Right cardiac atrium (tissue), 5 donors: ENCODE measurements at places on chromosomes 12 and 14. TPM values are rescaled to one million over a fixed set of nuclear protein-coding genes. Genes with fewer than 3 reads are reported as not detected.
A peak's percentile ranks its signal among the peaks of the same experiment; 100 is the strongest.

DNA sequence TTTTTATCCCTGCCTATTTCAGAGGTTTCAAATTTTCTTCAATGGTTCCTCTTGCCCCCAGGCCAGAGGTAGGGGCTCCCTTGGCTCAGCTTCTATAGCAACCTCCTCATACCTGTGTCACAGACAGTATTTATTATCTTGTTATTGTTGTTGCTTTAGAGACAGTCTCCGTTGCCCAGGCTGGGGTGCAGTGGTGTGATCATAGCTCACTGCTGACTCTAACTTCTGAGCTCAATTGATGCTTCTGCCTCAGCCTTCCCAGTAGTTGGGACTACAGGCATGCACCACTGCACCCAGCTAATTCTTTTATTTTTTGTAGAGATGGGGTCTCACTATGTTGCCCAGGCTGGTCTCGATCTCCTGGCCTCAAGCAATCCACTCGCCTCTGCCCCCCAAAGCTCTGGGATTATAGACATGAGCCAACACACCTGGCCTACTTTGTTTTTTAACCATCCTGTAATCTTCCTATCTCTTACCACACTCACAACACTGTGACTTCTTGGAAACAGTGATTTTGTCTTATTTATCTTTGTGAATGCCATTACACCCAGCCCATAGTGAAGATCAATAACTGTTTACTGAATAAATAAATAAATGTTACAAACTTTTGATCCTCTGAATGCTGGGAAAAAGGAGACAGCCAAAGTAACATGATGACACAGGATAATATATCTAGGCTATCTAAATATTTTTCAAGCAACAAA is 95.9 kb downstream of the PHLDA1 start:
- DNase-seq = no peak

The GPRC5D gene
- not detected for total RNA-seq

The IRAK3 gene
- 9.3 TPM for total RNA-seq

- no peak for DNase-seq
These were observed 18.7 kb upstream of the MDM2 start for GRCh38 chr12:68789144-68789878.

DNA sequence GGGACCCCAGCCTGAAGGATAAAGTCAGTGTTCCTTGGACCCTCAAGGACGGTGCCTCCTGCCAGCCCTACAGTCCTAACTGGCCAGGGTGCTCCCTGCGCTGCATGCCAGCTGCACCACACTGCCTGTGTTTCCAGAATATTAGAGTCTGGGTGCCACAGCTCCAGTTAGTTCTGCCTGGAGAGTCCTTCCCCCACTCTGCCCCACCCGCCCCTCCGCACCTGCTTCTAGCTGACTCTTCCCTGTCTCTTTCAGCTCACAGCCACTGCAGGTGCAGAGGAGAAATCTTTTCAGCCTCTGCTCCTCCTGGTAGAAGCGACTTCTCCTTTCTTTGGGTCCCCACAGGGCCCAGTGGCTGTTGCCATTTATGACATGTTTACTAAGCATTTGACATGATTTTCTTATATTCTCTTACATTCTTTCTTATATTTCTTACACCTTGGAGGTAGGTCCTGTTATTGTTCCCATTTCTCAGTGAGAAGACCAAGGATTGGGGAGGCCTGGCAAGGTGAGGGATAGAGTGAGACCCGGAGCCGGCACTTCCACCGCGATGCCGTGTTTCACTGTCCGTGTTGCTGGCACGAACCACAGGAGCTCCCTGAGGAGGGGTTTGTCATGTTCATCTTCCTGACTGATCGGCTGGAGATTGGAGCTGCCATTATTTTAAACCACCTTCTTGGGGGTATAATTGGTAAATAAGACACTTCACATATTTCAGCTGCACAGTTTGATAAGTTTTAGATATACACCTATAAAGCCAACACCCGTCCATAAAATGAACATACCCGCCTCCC is 29.4 kb downstream of the SYNE3 start:
- no peak for DNase-seq

- peak; percentile 72 for DNase-seq
These were observed at the start of gene LRCOL1 for GRCh38 chr12:132610051-132610759. Gene LRCOL1, minus strand, starts transcription at chr12:132610582. Its CDS starts 4,331 bp downstream, at chr12:132606251.

The C14orf180 gene
- total RNA-seq = 56.5 TPM

The MAPKAPK5 gene
- total RNA-seq = 35.0 TPM

DNA sequence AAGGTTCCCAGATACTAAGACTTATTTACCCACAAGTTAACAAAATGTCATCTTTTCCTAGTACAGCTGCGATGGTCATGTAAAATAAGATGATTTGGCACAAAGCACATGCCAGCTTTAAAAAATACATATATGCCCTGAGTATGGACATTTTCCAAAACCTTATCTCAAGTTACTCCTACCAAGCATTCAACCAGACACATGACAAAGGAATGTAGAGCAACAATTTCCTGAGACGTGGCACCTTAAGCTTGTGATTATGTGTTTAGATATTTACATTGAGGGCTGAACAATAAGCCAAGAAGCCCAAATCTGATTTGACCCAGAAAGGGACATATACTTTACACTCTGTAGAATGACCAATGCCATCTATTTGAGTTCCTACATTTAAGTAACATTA is 24.5 kb upstream of the OVCH1 start:
- DNase-seq = no peak

- DNase-seq = no peak
These were observed 47.2 kb downstream of the PUS7L start for GRCh38 chr12:43711348-43711747.

DNA sequence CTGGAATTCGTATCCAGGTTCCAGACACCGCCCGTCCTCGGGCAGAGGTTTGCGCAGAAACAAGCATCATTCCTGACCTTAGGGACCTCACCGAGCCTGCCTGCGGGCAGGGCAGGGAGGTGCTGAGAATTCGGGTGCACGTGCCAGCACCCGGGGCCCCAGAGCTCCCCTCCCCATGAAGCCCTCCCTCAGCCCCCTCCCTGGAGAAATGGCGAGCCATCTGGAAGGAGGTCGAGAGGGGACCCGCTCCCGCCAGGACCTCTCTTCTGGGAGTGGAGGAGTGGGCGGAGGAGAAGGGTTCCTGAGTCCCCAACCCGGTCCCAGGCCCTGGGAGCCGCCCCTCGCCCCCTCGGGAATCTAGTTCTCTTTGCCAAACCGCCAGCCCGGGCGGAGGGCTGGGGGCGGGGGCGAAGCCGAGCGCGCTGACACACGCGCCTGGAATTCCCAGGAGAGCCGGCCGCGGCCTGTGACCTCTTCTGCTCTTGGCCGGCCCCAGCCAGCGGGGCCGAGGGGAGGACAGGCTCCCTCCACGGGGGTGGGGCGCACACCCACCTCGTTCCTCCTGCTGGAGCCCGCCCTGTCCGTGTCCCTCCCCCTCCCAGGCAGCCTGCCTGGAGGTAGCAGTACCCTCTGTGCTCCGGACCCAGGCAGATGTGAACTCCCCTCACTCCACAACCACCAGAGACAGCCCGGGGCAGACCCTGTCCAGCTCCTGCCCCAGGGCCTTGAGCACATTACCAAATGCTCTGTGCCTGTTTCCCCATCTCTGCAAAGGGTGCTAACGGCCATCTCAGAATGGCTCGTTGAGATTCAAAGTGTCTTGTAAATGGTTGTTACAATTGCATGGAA is 23.0 kb upstream of the GPR132 start:
- peak; percentile 68 for DNase-seq

DNA sequence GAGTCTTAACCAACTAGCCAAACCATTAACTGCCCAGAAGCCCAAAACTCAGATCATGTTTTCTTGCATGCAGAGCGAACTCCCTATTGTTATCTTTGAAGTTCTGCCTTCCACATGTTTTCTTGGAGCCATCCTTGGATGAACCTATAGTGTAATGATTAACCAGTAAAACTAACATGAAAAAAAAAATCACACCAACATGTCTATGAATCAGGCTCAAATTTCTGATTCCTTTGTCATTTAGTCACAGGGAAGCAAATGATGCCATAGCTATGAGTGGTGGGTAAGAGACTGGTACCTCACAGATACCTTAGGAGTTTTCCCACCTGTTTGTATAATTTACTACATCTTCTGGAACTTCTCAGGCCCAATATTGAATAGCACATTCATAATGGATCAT is 70.7 kb downstream of the PTPRO start:
- DNase-seq = no peak

The DLGAP5 gene
- not detected for total RNA-seq

The BICDL1 gene
- total RNA-seq = 2.1 TPM

The WSCD2 gene
- 0.39 TPM for total RNA-seq

The NDRG2 gene
- total RNA-seq = 343 TPM

DNA sequence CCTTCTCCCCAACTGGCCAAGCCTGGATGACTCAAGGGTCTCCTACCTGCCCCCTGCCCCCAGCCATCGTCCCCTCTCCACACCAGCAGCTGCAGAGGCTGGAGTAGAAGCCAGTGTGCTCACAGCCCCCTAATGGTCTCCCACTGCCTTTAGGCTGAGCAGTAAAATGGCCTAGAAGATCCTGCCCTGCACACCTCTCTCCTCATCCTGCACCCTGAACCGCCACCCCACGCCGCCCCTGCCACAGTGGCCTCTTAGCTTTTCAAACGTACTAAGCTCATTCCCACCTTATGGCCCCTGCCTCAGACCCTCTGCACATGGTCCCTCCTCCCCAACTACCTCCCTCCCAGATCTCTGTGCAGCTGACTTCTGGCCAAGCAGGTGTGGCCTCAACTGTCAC is 46.3 kb downstream of the RBM19 start:
- no peak for DNase-seq

DNA sequence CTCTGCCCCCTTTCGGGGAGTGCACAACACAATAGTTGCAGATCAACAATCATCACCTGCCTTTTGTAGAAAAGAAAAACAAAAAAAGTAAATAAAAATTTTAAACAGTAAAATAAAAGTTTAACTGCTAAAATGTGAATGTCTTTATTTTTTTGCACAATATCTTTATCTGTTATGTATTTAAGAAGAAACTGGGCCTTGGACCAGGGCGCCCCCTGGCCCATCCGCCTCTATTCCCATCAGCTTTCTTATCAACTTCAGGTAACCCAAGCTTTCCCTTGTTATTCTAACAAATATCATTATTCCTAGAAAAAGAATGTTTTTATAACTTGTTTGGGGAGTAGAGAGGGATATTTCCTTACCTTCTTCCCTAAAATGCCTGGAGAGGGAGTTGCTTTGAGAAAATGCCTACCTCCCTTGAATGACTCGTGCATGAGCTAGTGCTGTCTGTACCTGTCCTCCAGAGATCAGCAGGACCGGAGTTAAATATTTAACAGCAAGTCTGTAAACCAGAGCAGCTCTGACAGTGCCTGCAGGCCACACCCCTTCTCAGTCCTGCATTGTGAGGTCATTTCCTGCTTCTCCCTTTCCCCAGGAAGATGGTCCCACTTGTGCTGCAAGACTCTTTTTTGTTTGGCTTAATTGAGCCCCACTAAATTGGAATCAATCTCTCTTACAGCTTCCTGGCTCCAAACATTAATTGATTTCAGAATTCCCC is 192.8 kb upstream of the RGS6 start:
- no peak for DNase-seq

- DNase-seq = no peak
These were observed 230.4 kb downstream of the TRHDE start for GRCh38 chr12:72502546-72502945.

- DNase-seq = no peak
These were observed 352.7 kb downstream of the SYT1 start for GRCh38 chr12:79217306-79217705.

GRCh38 chr12:122840580-122841513 is 5.6 kb downstream of the HIP1R start:
- no peak for DNase-seq

DNA sequence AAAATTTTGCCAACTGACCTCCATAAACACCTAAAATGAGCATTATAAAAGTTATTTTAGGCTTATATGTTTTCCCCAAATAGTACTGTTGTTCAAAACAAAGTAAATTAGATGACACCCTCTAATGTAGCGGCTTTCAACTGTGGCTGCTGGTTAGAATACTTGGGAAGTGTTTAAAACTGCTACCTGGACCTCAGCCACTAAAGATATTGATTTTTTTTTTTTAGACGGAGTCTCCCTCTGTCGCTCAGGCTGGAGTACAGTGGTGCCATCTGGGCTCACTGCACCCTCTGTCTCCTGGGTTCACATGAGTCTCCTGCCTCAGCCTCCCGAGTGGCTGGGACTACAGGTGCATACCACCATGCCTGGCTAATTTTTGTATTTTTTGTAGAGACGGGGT is 16.2 kb downstream of the PRORP start:
- DNase-seq = no peak

DNA sequence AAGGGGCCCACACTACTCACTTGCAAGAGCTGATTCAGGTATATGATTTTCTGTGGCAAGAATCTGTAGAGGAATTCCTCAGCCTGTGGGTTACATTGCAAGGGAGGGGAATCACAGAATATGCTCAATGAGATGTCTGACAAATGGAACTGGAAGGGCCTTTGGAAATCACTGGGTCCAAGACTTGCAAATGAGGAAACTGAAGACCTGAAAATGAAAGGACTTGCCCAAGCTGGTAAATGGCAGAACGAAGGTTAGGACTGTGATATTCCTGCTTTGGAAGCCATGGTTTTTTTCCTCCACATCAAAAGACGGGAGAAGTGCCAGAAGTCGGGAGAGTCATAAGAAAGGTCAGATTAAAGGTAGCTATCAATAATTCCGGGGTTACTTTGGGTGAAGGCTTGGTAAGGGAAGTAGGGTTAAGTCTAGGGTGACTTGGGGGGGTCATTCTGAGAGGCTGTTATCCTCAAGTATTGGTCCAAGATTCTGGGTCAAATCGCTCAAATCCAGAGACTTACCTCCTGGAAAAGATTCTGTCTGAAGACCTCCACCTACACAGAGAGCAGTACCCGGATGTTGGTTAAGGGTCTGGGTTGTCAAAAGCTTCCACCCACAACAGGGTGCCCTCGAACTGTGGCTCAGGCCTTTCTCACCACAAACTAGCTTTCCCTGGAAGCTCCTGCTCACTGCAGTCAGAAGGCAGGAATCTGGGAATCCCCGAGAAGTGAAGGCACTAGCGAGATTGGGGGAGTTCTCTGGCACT is 539 bp downstream of the PSME2 start:
- DNase-seq = no peak

DNA sequence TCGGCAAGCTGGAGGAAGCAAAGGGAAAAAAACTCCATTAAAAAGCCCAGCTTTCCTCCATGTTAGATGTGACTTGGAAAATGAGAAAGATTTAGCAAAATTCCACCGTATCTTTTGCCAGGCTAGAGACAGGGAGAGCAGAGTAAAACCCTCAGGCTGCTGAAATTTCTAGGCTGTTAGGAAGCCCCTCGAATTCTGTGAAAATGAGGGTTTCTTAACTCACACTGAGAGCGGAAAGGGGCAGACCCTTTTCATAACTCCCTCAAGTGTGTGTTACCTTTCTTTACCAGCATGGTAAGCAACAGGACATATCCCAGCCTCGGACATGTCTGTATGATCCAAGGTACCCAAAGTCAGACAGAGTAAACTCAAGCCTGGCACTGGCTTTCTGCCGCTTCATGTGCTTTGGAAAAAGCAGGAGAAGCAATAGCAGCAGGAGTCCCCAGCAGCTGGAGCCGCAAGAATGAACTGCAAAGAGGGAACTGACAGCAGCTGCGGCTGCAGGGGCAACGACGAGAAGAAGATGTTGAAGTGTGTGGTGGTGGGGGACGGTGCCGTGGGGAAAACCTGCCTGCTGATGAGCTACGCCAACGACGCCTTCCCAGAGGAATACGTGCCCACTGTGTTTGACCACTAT is at the start of gene RHOJ:
RHOJ (plus strand) TSS at position 37 of the 637 bp plus-strand sequence; CDS start at position 464, 427 bp downstream.
- peak; percentile 47 for DNase-seq

The PIK3C2G gene
- not detected for total RNA-seq

- DNase-seq = no peak
These were observed 122.7 kb downstream of the CCDC60 start for GRCh38 chr12:119457271-119457670.

The LRRC10 gene
- 19.7 TPM for total RNA-seq

The TDRD9 gene
- 8.3 TPM for total RNA-seq
